GM12891 (cell line): ENCODE measurements at places on chromosomes 4 and X.

GRCh38 chr4:98692411-98692810, 34.0 kb upstream of the TSPAN5 start:
- DNase-seq = no peak

- no peak for DNase-seq
These were observed 180.5 kb downstream of the PPP1R2C start for GRCh38 chrX:42597481-42597880.

DNA sequence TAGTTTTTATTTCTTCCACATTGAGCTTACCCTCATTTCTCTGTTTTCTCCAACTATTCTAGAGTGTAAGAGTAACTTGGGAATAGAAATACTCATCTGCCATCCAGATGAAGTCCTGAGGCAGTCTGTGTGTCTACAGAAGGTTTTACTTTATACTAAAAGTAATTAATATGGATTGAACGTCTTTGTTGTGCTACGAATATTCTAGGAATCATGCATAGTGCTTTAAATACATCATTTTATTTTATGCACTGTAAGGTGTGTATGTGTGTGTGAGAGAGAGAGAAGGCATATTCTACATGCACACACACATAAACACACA, 305.7 kb downstream of the INPP4B start:
- no peak for DNase-seq

DNA sequence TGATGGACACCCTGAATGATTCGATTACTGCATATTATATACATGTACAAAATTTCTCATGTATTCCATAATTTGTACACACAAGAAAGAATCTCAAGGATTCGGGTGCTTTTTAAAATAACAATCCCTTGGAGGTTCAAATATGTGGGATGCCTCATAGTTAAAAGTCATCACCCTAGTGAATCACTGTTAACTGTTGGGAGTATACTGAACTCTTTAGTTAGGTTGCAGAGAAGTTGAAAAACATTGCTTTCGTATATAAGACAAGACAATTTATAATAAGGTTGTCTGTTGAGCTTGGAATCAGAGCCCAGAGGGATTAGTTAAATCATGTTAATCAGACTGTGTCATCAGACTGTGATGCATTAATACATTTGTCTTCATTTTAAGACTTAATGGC, 15.6 kb downstream of the DCK start:
- DNase-seq = no peak

GRCh38 chr4:121693450-121693849, 3.3 kb downstream of the ANXA5 start:
- no peak for DNase-seq

GRCh38 chrX:13369256-13370030, 49.6 kb upstream of the ATXN3L start:
- no peak for DNase-seq

GRCh38 chr4:57190601-57191481, 80.7 kb upstream of the IGFBP7 start:
- peak; percentile 20 for DNase-seq

DNA sequence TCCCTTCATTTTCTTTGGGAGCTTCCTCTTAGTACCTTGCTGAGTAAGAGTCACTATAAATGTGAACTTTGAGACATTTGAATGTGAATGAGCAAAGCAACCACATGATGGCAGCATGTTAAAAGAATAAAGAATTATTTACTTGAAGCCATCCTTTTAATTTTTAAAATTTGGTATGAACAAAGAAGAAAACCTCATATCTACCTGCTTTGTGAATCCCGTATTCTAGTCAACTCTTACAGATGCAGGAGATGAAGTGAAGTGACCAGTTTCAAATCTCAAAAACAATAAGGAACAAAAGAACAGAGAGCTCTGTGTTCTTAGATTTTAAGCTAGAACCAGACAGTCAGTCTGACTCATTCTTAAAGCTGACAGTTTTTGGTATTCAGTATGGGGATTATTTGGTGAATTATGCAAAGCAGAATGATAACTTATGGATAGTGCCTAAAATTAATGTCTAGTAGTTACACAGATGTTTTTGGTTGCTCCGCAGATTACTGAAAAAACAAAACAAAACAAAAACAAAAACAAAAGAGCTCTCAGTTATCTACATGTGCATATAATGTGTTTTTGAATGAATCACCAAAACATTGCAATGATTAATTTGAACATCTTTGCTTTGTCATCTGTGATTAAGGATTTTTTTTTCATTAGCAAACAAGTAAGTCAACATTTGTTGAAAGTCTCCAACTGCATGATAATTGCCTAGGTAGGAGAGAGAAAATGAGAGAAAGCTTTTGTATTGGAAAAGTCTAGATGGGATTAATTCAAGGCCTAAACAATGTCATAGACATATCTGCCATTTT, 48.2 kb upstream of the H2AZ1 start:
- DNase-seq = no peak

DNA sequence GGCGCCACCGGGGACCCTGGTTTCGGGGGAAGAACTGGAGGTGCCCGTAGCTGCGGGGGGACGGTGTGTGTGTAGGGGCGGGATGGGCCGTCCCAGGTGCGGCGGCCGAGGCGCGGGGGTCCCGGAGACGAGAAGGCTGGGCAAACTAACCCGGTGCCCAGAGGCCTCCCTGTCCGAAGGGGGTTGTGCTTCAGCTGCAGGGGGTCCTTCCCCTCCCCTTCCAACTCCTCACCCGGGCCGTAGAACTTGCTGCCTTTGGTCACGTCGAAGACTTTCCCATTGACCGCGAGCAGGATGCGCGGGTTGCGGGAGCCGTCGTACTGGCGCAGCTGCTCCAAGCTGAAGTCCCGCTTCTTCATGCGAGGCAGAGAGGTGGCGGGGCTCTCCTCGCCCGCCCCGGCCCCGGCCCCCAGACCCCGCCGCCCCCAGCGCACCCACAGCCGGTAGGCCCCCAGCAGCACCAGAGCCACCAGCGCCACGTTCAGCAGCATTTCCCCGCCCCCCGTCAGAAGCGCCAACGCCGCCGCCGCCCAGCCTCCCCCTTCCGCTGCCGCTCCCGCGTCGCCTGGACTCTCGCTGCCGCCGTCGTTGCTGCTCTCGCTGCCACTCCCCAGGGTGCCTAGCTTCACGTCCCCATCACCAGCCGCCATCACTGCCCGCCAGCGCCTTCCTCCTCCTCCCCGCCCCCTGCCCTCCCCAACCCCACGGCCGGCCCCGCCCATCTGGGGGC, at the start of gene PGRMC2:
TSS of gene PGRMC2 (minus strand) at position 673 of the 730 bp plus-strand sequence. CDS start at position 650, 23 bp downstream.
- DNase-seq = no peak

- no peak for DNase-seq
These were observed 143.1 kb upstream of the BCOR start for GRCh38 chrX:40240844-40241243.

GRCh38 chr4:137065311-137065710, 467.0 kb downstream of the PCDH18 start:
- DNase-seq = no peak

DNA sequence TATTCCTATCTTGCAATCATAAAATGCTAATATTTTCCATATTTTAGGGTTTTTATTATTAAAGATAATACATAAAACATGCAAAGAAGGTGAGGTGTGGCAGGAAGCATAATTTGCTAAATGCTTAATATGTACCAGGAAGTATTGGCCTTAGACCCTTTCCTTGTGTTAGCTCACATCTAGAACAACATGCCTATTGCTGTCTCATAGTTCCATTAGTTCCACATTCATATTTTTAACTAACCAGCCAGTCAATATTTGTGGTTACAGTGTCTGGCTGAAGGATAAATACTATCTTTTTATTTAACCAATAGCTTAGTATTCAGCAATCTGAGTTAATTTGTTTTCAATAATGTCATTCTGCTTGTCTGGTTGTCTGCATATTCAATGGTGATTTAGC, 432.6 kb downstream of the INPP4B start:
- DNase-seq = no peak

- DNase-seq = no peak
These were observed 94.5 kb upstream of the DHRSX start for GRCh38 chrX:2595258-2595657.

GRCh38 chrX:154477891-154478477, 1.1 kb downstream of the LAGE3 start:
- DNase-seq = no peak

DNA sequence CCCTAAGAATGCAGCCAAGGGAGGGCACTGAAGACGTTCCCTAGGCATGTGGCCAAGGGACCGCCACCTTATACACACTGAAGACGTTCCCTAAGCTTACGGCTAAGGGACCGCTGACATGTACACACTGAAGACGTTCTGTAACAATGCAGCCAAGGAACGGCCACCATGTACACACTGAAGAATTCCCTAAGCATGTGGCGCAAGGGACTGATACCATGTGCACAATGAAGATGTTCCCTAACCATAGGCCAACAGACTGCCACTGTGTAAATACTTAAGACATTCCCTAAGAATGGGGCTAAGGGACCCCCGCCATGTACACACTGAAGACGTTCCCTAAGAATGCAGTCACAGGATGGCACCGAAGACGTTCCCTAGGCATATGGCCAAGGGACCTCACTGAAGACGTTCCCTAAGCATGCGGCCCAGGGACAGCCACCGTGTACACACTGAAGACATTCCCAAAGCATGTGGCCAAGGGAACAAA, 36.1 kb downstream of the DHRSX start:
- no peak for DNase-seq

- DNase-seq = no peak
These were observed at the start of gene PCDH18 for GRCh38 chr4:137531986-137532868. Gene PCDH18 (minus strand): TSS chr4:137532494. CDS start chr4:137532088, 406 bp downstream.

GRCh38 chr4:22897520-22898108, 204.9 kb downstream of the GBA3 start:
- peak; percentile 8 for DNase-seq

DNA sequence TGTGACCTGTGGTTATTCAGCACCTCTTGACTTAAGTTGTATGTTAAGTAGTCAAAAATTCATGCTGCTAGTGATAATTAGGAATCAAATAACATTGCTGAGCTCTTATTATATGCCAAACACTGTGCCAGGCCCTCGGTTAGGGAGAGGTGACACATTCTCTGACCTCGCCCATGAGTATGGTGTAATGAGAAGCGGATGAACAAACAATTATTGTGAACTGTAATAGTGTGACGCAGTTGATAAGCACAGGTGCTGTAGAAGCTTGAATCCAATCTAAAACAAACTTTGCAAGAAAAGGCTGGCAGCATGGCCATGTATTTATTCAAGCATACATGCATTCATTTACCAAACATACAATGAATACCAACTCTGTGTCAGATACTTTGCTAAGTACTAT, 303.5 kb upstream of the HS3ST1 start:
- no peak for DNase-seq

- no peak for DNase-seq
These were observed 74.1 kb upstream of the STOX2 start for GRCh38 chr4:183831026-183831446.

DNA sequence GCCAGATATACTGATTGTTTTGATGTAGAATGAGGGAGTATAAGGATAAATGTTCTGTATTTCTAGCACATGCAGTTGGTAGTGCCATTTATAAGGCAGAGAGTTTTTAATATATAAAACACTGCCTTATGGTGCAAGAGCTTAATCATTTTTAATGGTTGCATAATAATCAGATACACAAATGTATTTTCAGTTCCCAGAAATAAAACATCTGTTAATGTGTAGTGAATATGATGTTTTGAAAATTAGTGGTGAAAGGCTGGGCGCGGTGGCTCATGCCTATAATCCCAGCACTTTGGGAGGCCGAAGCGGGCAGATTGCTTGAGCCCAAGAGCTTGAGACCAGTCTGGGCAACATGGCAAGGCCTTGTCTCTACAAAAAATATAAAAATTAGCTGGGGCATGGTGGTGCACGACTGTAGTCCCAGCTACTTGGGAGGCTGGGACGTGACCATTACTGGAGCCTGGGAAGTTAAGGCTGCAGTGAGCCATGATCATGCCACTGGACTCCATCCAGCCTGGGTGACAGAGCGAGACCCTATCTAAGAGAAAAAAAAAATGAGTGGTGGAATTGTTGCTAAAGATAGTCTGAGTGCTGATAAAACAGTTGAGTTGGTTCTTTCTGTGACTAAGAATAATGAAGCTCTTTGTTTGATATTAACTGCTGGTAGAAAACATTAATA, 29.3 kb downstream of the CLCN3 start:
- DNase-seq = no peak

DNA sequence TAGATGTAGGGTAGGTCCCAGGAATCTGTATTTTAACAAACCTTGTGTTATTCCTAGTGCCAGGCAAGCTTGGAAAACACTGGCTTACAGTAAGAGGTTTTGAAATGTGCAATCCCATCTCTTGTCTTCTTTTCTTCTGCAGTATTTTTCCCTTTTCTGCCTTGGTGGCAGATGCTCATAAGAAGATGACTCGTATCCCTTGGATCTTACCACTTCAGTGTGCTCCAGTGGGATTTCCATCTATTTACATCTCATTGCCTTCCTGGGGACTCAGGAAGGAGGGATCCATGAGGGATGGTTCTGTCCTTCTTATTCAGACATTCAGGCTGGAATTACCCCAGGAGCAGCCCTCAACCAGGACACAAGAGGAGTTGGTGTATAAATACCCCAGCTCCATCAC, 136.6 kb downstream of the NHS start:
- no peak for DNase-seq

- DNase-seq = peak; percentile 34
These were observed 40.6 kb downstream of the FAM149A start for GRCh38 chr4:186144946-186145569.

GRCh38 chr4:34108391-34108790, 2135.9 kb downstream of the ARAP2 start:
- no peak for DNase-seq

DNA sequence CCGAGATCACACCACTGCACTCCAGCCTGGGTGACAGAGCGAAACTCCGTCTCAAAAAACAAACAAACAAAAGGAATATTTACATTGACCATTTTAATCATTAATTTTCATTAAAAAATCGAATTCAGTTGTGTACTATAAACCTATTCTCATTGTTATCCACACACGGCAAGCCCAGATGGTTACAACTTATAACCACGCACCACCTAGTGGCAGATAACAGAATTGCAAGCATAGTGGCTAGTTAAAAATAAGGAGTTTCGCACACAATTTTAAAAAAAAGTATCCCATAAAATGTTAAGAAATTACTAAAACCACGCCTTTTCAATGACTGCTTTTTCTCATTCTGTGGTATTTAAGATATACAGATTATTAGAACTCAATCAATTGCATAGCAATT, 25.4 kb downstream of the MBNL3 start:
- no peak for DNase-seq

DNA sequence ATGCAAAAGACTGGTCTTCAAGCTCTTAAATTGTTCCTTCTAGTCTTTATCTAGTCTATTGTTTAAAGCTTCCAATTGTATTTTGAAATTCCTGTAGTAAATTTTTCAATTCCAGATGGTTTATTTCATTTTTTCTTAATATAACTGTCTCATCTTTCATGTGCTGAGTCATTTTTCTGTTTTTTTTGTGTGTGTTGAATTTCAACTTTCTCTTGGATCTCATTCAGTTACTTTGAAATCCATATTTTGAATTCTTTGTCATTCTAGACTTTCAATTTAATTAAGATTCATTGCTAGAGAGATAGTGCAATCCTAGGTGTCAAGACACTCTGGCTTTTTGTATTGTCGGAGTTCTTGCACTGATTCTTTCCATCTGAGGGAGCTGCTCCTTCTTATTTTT, 128.0 kb upstream of the PRKG2 start:
- no peak for DNase-seq

GRCh38 chr4:123170843-123171242, 225.8 kb upstream of the SPRY1 start:
- DNase-seq = no peak
